Peyer's patch (tissue), 4 donors: ENCODE measurements at places on chromosomes 1 and 21. TPM values are rescaled to one million over a fixed set of nuclear protein-coding genes. Genes with fewer than 3 reads are reported as not detected.

PLPPR4 gene
- not detected for total RNA-seq

HSD3B2 gene
- not detected for total RNA-seq

PSMA5 gene
- total RNA-seq: 48.9 TPM

KRTAP11-1 gene
- not detected for total RNA-seq

KCNK2 gene
- 0.57 TPM for total RNA-seq

FAM72B gene
- total RNA-seq: not detected

LSS gene
- 70.9 TPM for total RNA-seq

GNG4 gene
- 2.5 TPM for total RNA-seq

- H3K4me1 ChIP-seq: peaks cover 42% of the 10 kb centered on the region
- H3K27ac ChIP-seq: peak overlapping the region; percentile 78
- H3K36me3 ChIP-seq: no peaks in the 10 kb centered on the region
- H3K4me3 ChIP-seq: no peak overlapping the region
- H3K27me3 ChIP-seq: no peaks in the 10 kb centered on the region
- no peak for DNase-seq
Observed at GRCh38 chr1:158020259-158020885, 26.9 kb downstream of the KIRREL1 start.

- no peaks in the 10 kb centered on the region for H3K36me3 ChIP-seq
- no peak overlapping the region for H3K27ac ChIP-seq
- H3K27me3 ChIP-seq: no peaks in the 10 kb centered on the region
- H3K4me1 ChIP-seq: no peaks in the 10 kb centered on the region
- DNase-seq: no peak
- H3K4me3 ChIP-seq: no peak overlapping the region
Observed at GRCh38 chr21:20661246-20661645, 337.0 kb upstream of the NCAM2 start.

DNA sequence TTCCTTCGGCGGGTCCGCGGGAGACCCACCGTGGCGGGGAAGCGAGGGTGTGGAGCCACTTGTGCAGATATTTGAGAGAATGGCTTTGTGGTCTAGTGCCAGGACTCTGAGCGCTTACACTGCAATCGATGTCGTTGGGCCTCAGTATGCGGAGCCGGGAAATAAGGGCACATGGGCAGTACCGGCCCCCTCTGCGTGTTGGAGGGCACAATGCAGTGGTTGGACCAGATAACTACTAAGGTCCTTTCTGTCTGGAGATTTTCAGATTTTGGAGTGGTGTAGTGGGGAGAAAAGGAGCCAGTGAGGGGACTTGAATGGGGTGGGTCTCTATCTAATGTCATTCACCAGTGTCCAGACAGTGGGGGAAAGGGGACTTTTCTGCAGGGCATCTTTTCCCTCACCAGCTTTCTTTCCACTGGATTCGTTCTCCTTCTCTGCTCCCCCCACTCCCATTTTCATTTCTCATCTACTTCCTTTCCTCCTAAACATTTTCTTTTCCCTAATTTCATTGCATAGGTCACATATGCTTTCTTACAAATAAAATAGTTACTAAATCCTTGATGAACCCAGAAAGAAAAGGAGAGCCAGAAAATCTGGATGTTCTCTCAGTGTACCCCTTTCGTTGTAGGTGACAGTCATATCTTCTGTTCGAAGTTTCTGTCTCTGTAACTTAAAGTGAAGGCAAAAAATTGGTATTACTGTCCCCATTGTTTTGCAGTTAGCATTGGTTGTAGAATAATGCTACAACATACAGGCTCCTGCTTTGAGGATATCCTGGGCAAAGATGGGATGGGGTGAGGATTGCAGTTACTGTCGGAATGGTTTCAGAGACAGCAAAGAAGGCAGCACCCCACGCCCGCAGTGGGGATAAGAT lies 1.4 kb downstream of the ATF3 start:
- H3K27me3 ChIP-seq: peaks cover 8% of the 10 kb centered on the region
- peak overlapping the region; percentile 63 for H3K4me3 ChIP-seq
- DNase-seq: peak; percentile 62
- peaks cover 3% of the 10 kb centered on the region for H3K4me1 ChIP-seq
- peak overlapping the region; percentile 71 for H3K27ac ChIP-seq
- no peaks in the 10 kb centered on the region for H3K36me3 ChIP-seq

- H3K27me3 ChIP-seq: no peaks in the 10 kb centered on the region
- no peaks in the 10 kb centered on the region for H3K36me3 ChIP-seq
- H3K4me1 ChIP-seq: peaks cover 15% of the 10 kb centered on the region
- H3K4me3 ChIP-seq: no peak overlapping the region
- no peak for DNase-seq
Observed at GRCh38 chr1:29171089-29171488, 10.6 kb downstream of the SRSF4 start.

DNA sequence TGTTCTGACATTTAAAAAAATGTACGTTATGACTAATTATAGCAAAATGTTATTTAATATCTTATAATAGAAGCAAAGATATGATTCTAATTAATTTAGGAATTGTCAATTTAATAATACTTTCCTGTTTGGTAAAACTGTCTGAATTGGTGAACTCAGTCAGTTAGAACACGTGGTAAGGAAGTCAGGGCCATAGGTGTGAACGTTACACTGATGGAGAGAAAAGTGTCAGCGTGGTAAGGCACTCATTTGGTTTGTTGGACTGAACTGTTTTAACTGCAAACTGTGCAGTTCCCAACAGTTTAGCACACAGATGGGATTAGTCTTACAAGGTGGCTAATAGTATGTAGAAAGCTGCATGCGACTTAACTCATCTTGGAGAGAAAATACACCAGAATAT lies 102.9 kb downstream of the EPB41 start:
- no peak overlapping the region for H3K4me3 ChIP-seq
- DNase-seq: no peak
- no peaks in the 10 kb centered on the region for H3K4me1 ChIP-seq
- no peaks in the 10 kb centered on the region for H3K27me3 ChIP-seq
- no peaks in the 10 kb centered on the region for H3K36me3 ChIP-seq

- peaks cover 95% of the 10 kb centered on the region for H3K4me1 ChIP-seq
- H3K4me3 ChIP-seq: no peak overlapping the region
- H3K36me3 ChIP-seq: no peaks in the 10 kb centered on the region
- peak overlapping the region; percentile 80 for H3K27ac ChIP-seq
- DNase-seq: no peak
- H3K27me3 ChIP-seq: no peaks in the 10 kb centered on the region
Observed at GRCh38 chr1:19452221-19452663, 33.1 kb downstream of the CAPZB start.

- peak; percentile 80 for DNase-seq
- H3K27me3 ChIP-seq: no peaks in the 10 kb centered on the region
- no peaks in the 10 kb centered on the region for H3K36me3 ChIP-seq
- peaks cover 7% of the 10 kb centered on the region for H3K4me1 ChIP-seq
- no peak overlapping the region for H3K4me3 ChIP-seq
Observed at GRCh38 chr1:27388337-27389005, 4.0 kb upstream of the GPR3 start.

DNA sequence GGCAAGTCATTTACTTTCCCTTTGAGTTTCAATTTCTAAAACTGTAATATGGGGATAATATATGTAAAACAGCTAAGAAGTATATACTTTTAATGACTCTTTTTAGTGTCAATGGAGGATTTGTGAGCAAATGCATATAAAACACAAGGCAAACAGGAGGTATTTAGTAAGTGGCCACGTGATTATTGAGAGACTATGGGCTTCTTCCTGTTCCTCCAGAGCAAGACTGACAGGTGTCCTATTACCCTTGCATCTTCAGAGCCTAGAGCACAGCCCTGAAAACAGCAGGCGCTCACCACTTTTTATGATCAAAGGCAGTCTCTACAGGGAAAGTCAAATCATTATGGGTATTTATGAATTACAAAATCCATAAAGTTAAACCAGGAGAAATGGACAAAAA lies 941 bp upstream of the ROR1 start:
- H3K27me3 ChIP-seq: no peaks in the 10 kb centered on the region
- no peaks in the 10 kb centered on the region for H3K36me3 ChIP-seq
- H3K27ac ChIP-seq: no peak overlapping the region
- H3K4me1 ChIP-seq: peaks cover 5% of the 10 kb centered on the region
- no peak for DNase-seq
- no peak overlapping the region for H3K4me3 ChIP-seq

- no peaks in the 10 kb centered on the region for H3K36me3 ChIP-seq
- no peak overlapping the region for H3K4me3 ChIP-seq
- no peak overlapping the region for H3K27ac ChIP-seq
- H3K4me1 ChIP-seq: no peaks in the 10 kb centered on the region
Observed at GRCh38 chr1:74003806-74004205, 194.2 kb downstream of the LRRIQ3 start.

DNA sequence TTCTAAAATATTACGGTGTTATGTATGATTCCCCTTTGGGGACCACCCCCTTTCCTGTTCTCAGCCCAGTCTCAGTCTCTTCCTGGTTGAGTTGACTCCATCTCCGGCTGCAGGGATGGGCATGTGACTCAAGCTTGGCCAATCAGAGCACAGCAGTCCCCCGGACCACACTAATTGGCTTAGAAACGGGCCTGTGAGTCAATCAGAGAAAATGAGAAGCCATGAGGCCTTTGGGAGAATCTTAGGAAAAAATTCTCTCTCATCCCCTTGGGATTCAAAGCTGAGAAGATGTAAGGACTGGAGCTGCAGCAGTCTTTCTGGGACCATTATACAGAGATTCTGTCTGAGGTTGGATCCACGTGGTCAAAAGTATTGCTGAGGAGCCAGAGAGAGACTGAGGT lies 10.7 kb upstream of the FHAD1 start:
- no peak overlapping the region for H3K27ac ChIP-seq
- no peaks in the 10 kb centered on the region for H3K4me1 ChIP-seq
- H3K4me3 ChIP-seq: no peak overlapping the region

DNA sequence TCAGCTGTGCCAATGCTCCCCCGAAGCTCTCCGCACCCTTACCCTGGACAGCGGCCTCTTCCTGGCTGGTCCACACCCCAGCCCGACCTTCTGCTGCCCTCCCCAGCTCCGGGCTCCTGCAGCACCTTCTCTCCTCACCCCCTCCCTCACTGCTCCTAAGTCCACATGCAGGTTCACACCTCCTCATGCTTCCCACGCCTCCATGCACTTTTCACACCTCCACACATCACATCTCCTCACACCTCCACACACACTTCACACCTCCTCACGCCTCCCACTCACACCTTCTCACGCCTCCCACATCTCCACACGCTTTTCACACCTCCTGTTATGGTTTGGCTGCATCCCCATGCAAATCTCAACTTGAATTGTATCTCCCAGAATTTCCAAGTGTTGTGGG lies 18.9 kb downstream of the GPR137B start:
- no peak overlapping the region for H3K27ac ChIP-seq
- H3K4me3 ChIP-seq: no peak overlapping the region
- no peak for DNase-seq
- H3K4me1 ChIP-seq: no peaks in the 10 kb centered on the region

- H3K27ac ChIP-seq: no peak overlapping the region
- no peaks in the 10 kb centered on the region for H3K4me1 ChIP-seq
- H3K36me3 ChIP-seq: no peaks in the 10 kb centered on the region
- DNase-seq: no peak
Observed at GRCh38 chr1:41327383-41327999, 33.7 kb upstream of the FOXO6 start.

DNA sequence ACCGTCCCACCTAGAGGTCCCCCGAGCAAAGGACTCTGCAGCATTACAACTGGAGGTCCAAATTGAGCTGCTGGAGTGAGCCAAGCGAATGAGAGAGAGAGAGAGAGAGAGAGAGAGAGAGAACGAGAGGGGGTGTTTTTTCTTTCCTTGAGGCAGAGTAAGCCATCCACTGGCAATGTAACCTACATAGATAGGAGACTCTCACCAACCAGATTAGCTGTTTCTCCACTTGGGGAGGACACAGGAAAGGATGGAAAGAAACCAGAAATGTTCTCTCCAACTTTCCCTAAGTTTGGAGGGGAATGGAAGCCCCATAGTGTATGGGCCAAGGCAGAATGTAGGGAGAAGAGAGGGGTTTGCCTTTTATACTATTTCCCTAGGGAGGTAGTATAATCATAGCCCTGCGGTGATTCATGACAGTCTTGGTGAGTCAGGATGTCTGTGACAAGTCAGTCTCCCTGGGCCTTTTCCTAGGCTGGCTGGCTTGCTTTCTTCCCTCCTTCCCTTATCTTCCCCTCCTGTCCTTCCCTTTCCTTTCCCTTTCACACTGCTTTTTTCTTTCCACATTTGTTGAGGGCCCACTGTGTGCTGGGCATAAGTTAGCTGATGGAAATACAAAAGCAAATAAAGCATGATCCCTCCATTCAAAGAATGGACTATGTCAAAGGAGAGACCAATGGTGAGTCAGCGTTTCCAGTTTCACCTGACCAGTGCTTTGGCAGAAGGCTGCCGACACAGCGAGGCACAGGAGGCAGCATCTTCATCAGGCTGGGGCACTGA lies 7.1 kb downstream of the FNDC7 start:
- no peaks in the 10 kb centered on the region for H3K27me3 ChIP-seq
- no peak for DNase-seq
- H3K27ac ChIP-seq: no peak overlapping the region
- no peaks in the 10 kb centered on the region for H3K4me1 ChIP-seq
- H3K4me3 ChIP-seq: no peak overlapping the region
- H3K36me3 ChIP-seq: no peaks in the 10 kb centered on the region

- peak; percentile 57 for DNase-seq
- no peak overlapping the region for H3K4me3 ChIP-seq
- H3K27ac ChIP-seq: peak overlapping the region; percentile 94
- peaks cover 9% of the 10 kb centered on the region for H3K36me3 ChIP-seq
- no peaks in the 10 kb centered on the region for H3K27me3 ChIP-seq
Observed at GRCh38 chr1:154179946-154180687, 11.8 kb downstream of the TPM3 start.

GRCh38 chr1:45394342-45394741 lies 54.1 kb upstream of the MUTYH start:
- no peaks in the 10 kb centered on the region for H3K36me3 ChIP-seq
- DNase-seq: no peak
- H3K27ac ChIP-seq: peak overlapping the region; percentile 39
- no peak overlapping the region for H3K4me3 ChIP-seq
- H3K4me1 ChIP-seq: peaks cover 9% of the 10 kb centered on the region
- H3K27me3 ChIP-seq: no peaks in the 10 kb centered on the region

DNA sequence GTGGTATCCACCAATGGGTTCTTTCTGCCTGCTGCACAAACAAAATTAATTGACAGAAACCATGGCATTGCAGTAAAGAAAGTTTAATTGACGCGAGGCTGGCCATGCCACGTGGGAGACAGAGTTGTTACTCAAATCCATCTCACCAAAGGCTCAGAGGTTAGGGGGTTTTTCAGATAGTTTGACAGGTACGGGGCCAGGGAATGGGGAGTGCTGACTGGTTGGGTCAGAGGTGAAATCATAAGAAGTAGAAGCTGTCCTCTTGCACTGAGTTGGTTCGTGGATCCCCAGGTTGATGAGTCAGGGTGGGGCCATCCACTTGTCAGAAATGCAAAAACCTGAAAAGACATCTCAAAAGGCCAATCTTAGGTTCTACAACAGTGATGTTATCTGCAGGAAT lies 941 bp upstream of the TBCE start:
- H3K36me3 ChIP-seq: no peaks in the 10 kb centered on the region
- no peaks in the 10 kb centered on the region for H3K4me1 ChIP-seq
- no peak overlapping the region for H3K4me3 ChIP-seq
- H3K27me3 ChIP-seq: no peaks in the 10 kb centered on the region
- H3K27ac ChIP-seq: no peak overlapping the region
- no peak for DNase-seq
